Central memory CD4-positive, alpha-beta T cell (primary cell): ENCODE measurements at places on chromosomes 2 and 18.
A peak's percentile ranks its signal among the peaks of the same experiment; 100 is the strongest.

GRCh38 chr2:185473838-185474237 lies 264.8 kb upstream of the FSIP2 start:
- DNase-seq = no peak

- no peak for DNase-seq
Observed at GRCh38 chr2:74735009-74735408, 81.0 kb downstream of the SEMA4F start.

DNA sequence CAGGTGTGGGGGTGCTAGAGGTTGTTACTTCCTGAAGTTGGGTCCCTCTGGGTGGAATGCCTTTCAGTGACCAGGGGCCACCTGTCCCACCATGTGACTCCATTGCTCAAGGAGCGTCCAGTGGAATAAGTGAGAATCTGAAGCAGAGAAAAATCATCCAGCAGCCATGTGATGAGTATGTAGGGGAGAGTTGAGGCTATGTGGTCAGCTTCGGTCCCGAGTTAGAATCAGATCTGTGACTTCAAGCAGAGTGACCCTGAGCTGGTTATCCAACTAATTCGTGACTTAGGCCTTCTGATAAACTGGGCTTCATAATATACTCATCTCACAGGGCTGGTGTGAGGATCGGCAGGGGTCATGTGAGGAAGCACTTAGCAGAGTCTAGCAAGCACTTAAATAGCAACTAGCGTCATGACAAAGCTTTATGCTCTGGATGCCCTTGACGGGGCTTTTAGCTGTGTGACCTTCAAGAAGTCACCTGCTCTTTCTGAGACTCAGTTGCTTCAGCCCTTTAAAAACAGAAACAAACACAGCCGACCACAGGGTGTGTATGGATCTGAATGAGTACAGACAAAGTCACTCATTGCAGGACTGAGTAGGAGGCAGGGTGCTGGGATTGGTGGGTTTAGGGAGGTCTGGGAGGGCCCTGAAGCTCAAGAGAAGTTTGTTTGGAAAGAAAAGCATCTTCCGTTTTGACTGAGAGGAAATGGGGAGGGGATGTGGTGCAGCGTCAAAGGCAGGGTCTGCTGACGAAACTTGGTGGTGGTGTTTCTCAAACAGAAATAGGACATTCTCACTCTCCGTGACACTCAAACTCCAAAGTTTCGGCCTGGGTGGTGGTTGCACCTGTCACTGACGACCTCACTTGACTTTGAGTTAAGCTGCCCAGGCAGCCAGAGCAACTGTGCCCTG lies 264.0 kb upstream of the CXCR4 start:
- DNase-seq = peak; percentile 90

- DNase-seq = no peak
Observed at GRCh38 chr2:138689705-138690104, 90.5 kb downstream of the NXPH2 start.

GRCh38 chr2:108354136-108354535 lies 23.6 kb upstream of the SULT1C4 start:
- DNase-seq = no peak

GRCh38 chr2:9053534-9053931 lies 50.0 kb upstream of the MBOAT2 start:
- no peak for DNase-seq

DNA sequence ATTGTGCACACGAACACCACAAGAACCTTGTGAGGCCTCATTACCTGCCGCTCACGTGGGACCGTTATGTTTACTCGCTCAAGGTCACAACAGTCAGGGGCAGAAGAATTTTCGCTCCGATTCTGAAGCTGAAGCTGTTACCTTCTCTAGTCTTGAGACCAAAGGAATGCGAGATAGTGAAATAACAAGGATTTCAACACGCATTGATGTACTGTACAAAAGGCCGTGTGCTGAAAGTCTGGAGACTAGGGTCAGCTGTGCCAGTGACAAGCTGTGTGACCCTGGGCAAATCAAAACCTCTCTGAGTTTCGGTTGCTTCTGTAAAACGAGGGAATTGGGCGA lies 583 bp downstream of the NEMP2 start:
- peak; percentile 62 for DNase-seq

DNA sequence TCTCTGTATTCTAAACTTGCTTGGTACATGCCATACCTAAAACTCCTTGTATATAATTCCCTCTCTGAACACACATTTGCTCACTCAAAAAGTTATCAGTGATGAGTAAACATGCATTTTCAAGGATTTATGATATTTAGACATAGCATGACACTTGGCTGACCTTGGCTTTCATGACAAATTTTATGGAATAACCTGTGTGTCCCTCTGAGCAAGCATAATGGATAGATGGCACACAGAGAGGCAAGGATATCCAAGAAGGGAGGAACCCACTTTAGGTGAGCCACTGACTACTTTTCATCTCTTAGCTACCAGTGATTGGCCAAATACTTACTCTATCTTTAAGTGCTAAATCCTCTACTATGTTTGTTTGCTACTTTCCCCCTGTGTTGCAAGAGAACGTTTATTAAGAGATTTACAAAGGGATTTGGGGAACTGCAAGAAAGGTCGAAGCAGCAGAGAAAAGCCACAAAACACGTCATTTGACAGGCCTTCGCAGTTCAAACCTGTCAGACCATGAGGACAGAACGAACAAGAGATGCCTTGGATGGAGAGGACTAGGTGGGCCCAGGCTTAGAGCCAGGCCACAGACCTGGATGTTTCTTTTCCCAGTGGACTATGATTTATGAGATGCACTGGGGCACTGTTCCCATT lies 379.9 kb downstream of the NBAS start:
- no peak for DNase-seq

DNA sequence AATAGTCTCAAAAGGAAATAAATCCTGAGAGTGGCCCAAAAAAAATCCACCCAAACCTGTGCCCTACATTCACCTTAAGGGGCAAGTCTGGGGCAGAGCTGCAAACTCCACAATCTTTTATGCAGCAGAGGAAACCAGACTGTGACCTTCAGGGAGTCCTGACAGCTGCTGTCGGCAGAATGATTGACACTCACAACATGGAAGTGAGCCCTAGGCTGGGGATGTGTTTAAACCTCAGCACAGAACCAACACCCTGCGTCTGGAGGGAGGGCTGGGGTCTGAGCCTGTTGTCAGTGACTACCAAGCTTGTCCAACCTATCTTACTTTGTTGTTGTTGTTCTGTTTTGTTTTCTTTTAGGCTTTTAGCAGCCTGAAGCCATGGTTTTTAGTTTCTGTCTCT lies 39.6 kb downstream of the CRACDL start:
- DNase-seq = no peak

GRCh38 chr2:139175510-139175909 lies 395.3 kb upstream of the NXPH2 start:
- no peak for DNase-seq

- DNase-seq = no peak
Observed at GRCh38 chr2:85951351-85952067, 62.7 kb upstream of the ST3GAL5 start.

DNA sequence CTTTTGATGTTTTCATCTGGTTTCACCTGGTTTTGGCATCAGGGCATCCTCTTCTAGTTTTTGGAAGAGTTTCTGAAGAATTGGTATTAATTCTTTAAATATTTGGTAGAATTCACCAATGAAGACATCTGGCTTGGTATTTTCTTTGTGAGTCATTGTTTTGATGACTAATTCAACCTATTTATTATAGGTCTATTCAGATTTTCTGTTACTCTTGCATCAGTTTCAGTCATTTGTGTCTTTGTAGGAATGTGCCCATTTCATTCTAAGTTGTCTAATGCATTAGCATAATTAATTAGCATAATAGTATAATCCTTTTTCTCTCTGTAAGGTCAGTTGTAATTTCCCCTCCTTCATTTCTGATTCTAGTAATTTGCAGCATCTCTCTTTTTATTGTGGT lies 8.0 kb downstream of the GNLY start:
- DNase-seq = no peak

- no peak for DNase-seq
Observed at GRCh38 chr2:136909777-136910176, 144.4 kb downstream of the THSD7B start.

DNA sequence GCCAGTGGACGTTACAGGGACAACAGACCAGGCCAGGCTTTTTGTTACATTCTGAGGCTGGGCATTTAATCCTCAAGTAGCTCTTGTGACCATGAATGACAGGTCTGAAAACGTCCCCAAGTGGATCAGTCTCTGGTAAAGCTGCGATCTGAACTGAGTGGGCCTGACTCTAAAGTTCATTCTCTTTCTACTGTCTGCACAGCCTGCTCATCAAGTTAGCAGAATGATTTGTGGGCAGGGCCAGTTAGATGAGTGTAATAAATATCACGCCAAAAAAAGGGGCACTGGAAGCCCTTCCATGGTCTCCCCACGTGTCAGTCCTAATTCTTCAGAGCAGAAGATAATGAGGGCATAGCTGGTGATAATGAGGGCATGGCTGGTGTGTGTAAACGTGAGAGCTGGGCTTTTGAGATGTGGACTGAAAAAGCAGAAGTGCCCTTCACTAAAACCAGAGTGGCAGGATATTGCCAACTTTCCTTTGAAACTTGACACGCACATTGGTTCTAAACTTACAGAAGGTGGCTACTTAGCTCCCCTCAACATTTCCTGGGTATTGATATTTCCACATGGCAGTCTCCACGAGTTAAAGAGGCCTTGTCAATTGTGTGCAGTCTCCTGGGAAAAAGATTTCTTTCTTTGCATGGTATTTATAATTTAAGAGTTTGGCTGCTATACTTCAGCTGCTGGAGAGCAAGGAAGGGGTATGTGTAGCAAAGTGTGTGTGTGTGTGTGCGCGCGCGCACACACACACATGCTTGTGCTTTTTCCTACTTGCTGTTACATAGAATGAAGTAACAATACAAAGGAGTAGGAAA lies 72.7 kb upstream of the LYPD6B start:
- no peak for DNase-seq

DNA sequence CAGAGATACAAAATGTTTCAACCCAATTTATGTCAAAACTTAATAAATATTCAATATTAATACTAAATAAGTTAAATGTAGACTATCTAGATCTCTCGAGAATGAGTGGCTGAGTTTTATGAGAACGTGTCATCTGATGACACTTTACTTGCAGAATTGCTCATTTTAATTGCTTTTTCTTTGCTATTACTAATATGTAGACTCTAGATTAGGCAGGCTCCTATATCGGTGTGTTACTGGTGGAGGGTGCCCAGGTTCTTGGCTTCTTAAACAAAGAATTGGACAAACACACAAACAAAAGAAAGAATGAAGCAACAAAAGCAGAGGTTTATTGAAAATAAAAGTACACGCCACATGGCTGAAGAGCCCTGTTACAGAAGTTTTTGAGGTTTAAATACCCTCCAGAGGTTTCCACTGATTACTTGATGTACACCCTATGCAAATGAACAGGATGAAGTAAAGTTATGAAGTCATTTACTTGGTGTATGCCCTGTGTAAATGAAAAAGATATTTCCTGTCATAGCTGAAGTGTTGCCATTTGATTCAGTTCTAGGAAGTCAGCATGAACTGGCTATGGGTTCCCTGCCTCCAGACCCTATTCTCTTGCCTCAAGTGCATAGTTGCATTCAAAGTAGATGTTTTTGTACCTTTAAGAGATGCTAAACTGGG lies 122.9 kb upstream of the ITGA4 start:
- no peak for DNase-seq

- no peak for DNase-seq
Observed at GRCh38 chr2:25241452-25241851, 73.1 kb upstream of the POMC start.

DNA sequence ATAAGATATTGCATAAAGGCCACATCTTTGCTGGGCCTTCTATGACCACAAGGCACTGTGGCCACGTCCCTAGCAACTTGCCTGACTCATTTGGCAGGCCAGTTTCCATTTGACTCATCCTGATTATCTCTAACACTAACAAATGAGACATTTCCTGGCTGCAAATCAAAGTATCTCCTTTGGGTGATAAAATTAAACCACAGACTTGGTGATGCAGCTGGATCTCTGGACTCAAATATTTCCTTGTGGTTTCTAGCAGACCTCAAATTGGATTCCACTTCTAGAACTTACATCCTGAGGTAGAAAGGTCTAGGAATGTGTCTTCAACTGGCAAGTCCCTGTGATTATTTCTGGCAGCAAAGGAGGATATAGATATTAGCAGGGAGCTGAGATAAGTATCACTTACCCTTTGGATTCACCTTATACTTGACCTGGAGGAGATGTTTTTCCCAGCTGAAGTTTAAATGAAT lies 167.9 kb upstream of the NXPH2 start:
- no peak for DNase-seq
